Cortex of kidney (tissue), 1 donor: ENCODE measurements at places on chromosomes 1 and 21.

DNA sequence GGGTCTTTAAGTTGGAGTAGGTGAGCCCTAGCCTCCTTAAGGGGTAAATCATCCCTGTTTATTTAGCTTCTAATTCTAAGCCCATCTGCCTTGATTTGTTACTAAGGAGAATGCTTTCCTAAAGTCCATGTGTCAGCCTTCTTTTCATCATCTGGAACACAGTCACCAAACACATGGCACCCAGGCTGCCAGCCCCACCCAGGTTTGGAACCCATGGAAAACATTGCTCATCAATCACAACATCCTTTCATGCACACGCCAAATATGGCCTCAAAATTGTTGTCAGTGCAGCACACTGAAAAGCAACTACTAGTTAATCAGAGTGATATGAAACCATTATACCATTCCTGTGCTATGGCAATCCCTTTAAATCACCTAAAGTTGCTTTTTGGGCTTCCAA, 386.7 kb upstream of the ESRRG start:
- no peak for DNase-seq

DNA sequence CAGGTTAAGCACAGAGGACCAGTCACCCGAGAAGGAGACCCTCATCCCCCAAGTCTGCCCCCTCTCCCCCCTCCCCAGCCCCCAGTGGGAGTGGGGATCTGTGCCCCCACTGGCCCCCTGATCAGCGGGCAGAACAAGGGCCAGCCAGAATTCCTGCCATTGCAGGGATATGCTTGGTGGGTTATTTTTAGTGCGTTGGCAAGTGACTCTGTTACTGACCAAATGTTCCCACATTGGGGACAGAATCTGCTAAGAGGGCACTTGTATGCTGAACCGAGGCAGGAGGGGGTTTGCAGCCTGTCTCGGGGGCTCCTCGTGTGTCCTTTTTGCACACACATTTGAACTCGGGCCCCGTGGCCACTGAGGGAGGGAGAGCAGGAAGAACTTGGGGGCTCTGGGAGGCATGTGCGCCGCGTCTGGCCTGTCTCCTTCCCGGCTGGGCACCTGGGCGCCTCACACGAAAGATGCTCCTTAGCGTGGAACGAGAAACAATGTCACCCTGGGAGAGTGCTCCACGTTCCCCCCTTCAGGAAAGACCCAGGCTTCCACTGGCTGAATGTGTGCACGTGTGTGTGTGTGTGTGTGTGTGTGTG, 66.4 kb upstream of the CASZ1 start:
- no peak for DNase-seq

GRCh38 chr1:56399795-56400194, 179.6 kb downstream of the PLPP3 start:
- no peak for DNase-seq

- DNase-seq = no peak
Observed at GRCh38 chr1:184485751-184486723, 99.2 kb downstream of the C1orf21 start.

DNA sequence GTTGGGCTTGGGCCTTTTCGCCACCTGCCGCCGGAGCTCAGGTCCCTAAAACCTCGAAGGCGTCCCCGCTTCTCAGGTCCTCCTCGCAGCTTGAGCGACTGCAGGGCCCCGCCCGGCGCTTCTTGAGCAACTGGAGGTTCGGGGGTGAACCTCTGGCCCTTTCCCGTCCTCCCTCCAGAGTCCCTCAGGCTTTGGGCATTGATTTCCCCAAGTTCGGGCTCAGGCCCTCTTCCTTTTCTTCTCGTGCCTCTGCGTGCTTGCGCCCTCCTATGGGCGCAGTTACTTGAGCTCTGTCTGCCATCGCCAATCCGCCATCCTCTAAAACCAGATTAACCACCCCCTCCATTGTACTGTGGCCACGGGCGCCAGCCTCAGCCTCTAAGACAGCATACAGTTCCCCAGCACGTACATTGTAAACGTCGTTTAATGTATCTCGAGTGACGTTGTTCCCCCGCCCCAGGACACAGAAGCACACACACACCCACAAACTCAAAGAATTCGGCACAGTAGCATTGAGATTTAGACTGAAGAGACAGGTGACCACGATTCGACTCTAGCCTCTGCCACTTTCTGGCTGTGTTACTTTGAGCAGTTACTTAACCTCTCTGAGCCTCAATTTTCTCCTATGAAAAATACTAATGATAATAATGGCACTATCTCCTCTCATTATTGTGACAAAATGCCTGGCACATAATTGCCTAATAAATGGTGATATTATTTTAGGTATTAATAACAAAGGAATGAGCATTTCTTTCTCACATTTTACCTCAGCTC, 22.6 kb downstream of the BTG2 start:
- no peak for DNase-seq

DNA sequence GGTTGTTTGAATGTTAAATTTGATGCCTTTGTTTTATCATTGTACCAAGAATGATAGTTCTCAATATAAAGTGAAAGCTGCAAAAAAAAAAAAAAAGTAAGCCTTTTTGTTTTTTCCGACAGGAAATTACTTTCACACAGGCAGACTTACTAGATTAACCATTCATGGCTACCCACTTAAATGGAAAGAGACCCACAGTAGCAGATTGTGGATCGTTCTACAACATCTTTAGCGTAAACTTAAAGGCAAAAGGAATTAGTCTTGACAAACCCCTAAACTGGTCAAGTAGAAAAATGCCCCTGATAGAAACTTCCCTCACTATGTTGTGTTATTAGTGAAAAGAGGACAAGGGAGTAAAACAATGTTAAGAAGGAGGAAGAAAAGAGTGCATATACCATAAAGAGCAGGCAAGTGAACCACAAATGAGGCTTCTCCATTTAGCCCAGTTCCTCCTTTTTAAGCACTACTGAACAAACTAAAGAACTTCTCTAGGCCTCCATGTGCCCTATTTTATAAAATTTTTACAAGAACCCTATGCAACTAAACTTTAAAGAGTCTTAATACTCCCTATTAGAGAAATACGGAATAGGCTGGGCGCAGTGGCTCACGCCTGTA, 1560.3 kb downstream of the MRPL39 start:
- DNase-seq = no peak
